Iris pigment epithelial cell (primary cell): ENCODE measurements at places on chromosomes 4 and X.

DNA sequence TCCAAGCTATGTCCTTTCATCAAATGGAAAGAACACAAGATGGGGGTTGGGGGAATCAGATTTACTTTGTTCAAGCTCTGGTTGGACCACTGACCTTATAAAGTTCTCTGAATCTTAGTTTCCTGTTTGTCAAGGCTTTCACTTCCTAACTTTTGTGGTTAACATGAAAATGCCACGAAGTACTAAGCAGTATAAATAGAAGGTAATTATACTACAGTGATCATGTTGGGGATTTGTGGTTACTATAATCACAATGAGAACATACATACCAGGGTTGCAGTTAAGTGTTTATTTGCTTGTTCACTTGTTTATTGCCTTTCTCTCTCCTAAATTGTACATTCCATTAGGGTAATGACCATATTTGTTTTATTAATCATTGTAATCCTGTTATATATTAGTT, 53.2 kb downstream of the SPRY1 start:
- peak; percentile 71 for DNase-seq

GRCh38 chr4:158033416-158034120, 139.3 kb downstream of the GASK1B start:
- DNase-seq, result peak; percentile 69

DNA sequence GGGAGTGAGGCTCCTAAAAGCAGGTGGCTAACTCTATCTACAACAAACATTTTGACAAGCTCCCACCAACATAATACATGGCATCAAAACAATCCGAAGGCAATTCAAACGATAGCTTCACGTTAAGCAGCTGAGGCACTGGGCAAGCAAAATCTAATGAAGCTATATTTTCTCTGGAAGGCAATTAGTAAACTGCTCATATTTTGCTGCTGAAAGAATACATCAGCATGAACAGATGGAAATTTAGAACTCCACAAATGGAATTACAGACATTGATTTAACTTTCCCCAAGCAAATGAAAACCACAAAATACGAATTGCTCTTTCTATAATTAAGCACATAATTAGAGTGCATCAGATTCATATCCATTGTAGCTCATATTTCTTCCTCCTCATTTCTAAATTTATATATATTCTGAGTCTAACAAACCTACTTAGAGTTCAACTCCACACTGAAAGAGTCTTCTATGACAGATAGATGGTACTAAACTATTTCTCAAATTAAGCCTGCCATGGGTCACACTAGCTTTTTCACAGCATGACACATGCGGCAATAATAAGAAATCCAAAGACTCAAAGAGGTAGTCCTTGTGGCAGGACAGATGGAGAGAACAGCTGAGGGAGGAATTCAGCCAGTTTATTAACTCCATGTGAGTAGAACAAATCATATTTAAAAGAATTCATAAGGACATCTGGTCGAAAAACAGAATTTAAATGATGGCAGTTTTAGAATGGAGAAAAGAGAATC, 305.4 kb downstream of the MAPK10 start:
- no peak for DNase-seq

DNA sequence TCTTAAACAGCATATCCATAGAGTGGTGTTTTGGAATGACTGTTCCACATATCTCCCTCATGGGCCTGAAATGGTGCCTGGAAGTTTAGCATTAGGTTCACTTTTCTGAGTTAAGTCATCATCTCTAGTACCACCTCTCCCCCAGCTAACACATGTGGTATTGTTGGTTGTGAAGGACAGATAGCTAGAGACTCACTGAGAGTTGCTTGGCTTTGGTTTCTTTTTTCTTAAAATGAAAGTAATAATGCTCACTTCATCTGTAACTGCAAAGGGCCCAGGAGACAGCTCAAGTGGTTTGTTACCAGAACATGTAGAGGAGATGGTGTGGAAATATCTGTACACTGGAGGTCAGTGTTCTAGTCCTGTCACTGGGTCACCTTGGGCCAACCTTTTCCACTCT, 90.9 kb downstream of the EFNB1 start:
- no peak for DNase-seq

- DNase-seq, result no peak
Observed at GRCh38 chrX:124548571-124548970, 202.2 kb downstream of the SH2D1A start.

DNA sequence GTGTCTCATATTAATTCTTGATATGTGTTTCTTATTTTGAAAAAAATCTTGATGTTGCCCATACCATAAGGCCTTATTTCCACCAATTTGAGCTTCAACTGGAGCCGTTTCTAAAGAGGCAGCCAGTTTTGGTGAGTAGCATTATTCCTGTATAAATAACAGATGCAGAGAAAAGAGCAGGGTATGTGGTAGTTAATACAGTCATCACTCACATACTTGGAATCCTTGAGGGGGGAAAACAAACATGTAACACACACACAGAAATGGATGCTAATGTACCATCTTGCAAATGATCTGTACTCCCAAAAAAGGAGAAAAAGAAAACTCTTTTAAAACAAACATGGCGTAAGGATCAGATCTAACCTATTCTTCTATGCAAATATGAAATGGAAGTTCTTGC, 389.7 kb downstream of the GPM6A start:
- DNase-seq, result peak; percentile 82

DNA sequence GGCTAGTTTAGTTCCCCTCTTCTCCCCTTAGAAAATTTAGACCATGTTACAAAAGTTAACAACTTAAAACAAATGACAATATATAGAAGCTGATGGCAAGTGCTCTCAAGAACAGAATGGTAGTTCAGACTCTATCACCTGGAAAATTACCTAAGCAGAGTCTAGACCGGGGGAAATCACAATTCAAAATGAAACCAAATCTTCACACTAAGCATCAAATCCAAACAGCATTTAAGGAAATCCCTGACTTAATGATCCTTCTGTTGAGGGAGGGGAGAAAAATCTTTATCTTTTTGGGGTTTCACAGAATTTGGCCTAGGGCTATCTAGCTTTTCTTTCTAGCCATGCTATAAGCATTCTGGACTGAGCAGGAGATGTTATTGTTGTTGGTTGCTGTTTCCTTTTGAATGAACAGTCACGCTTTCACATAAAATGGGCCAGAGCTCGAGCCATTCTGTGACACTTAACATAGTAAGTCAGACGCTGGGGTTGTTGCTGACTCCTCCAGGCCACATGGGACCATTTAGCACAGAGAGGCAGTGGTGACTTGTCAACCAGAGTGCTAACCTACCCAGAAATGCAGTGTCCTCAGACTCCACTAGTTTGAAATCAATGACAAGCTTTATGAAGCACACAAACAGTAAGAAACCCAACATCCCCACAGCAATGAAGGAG, 16.0 kb upstream of the LSM6 start:
- no peak for DNase-seq

DNA sequence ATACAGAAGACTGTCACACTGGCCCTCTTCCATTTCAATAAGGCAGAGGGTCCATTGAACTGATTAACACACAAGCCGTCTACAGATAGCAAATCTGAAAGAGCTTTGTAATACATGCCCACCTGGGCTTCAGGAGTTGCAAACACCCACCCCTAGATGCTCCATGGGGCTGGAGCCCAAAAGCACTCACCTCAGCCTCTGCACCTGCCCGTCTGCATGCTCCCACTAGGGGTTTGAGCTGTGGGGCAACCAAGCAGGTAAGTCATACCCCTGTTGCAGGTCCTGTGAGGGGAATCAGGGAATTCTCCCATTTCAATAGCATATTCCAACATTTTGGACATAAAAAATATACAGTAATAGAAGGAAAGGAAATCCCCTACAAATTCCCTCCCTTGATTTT, 243.0 kb upstream of the KCNIP4 start:
- no peak for DNase-seq

- no peak for DNase-seq
Observed at GRCh38 chr4:81549984-81550383, 78.3 kb upstream of the RASGEF1B start.

DNA sequence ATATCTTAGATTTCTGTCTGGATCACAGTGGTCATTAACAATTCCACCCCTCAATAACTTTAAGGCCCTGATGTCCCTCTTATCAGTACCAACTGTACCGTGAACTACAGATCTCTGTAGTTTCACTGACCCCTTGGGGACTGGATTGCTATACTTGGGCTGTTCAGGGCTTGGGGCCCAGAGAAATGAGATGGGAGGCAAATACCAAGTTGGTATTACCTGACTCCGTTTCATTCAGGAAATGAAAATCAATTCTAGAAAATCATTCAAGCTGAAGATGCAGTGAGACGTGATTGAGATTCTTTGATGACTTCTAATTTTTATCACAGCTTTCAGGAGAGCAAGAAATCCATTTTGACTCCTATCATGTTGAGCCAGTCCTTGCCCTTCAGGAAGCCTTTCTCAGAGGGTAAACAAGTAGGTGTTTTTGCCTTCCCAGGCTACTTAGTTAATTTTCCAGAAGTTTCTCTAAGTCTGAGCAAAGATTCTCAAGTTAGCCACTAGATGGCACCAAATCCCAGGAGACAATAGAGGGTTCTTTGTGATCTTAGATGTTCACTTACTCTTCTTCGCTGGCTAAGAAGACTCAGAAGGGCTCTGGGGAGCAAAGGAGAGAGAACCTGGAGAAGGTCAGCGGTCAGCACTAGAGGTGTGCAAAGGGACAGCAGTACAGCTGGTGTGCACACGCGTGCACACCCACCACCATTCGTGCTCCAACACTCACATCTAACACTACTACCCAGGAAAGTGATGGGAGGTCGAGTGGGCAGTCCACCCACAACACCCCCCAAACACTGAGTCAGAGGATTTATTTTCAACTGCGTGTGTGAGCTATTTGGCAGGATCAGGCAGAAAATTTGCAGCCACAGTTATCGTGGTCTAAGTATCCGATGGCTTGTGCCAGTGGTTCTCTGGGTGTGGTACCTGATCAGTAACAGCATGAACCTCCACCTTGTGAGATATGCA, 7.4 kb downstream of the HNRNPH2 start:
- DNase-seq, result peak; percentile 81

DNA sequence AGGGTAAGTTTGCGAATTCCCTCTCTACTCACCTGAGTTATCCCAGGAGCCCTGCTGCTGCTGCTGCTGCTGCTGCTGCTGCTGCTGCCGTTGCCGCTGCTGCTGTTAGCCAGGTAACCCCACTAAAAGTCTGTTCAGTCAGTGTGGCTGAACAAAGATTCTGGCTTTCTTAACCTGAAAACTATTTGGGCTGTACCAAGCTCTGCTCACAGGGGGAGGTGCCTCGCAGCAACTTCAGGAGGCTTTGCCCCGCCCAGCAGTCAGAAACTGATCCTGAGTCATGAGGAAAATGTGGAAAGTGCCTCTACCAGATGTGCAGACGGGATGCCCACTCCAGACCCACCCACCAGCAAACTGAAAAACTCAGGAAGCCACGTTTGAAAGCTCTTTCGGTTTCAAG, at the start of gene CAPN6:
CAPN6 (minus strand) TSS at position 145 of the 400 bp plus-strand sequence. CDS start 6,547 bp downstream, outside the sequence.
- DNase-seq, result peak; percentile 12

GRCh38 chr4:155616117-155616516, 50.5 kb upstream of the GUCY1A1 start:
- DNase-seq, result peak; percentile 71

- no peak for DNase-seq
Observed at GRCh38 chr4:38310446-38311043, 350.3 kb downstream of the PTTG2 start.

DNA sequence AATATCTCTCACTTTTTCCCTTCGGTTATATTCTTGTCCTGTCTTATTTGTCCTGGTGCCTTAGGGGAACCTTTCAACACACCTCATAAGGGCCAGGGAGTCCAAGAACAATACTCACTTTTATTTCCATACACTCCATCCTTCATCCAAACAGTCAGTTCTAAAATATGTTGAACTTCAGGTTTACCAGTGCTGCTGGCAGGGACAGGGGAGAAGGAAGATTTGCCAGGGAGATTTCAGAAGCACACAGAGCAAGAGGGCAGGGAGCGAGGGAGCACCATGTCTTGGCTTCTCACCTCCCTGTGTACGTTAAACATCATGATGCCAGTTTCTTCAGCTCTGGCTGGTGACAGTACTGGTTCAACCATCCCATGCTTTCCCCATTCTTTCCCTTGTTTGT, 631.1 kb upstream of the FAT1 start:
- no peak for DNase-seq

GRCh38 chr4:87547016-87547708, 18.0 kb upstream of the SPARCL1 start:
- DNase-seq, result no peak

- DNase-seq, result no peak
Observed at GRCh38 chr4:11042760-11043159, 358.2 kb upstream of the CLNK start.

DNA sequence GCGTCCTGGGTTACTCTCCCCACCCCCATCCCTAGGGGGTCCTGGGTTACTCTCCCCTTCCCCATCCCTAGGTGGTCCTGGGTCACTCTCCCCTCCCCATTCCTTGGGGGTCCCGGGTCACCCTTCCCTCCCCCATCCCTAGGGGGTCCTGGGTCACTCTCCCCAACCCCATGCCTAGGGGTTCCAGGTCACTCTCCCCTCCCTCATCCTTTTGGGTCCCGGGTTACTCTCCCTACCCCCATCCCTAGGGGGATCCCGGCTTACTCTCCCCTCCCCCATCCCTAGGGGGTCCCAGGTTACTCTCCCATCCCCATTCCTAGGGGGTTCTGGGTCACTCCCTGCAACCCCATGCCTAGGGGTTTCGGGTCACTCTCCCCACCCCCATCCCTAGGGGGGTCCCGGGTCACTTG, 1.5 kb downstream of the ASMTL start:
- DNase-seq, result no peak
